ENCODE measurements at places on chromosomes 2 and 18.

- DNase-seq = no peak
These were observed 6.5 kb upstream of the STAMBP start for GRCh38 chr2:73822276-73822675.

DNA sequence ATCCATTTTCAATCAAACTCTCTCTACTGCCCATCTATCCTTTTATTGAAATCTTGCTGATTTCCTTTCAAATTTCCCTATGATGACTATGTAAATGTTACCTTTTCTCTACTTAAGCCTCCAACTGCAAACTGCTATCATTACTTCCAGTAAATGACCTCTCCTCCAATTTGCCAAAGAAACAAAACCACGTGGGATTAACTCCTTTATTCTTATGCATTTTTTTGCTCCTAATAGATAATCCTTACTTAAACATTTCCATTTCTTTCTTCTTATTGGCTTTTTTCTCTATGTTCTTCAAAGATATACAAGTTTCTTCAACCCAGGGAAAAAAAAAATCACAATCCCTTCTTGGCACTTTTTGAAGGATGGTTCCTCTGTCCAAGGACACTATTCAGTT lies 61.2 kb downstream of the CCDC88A start:
- no peak for DNase-seq

DNA sequence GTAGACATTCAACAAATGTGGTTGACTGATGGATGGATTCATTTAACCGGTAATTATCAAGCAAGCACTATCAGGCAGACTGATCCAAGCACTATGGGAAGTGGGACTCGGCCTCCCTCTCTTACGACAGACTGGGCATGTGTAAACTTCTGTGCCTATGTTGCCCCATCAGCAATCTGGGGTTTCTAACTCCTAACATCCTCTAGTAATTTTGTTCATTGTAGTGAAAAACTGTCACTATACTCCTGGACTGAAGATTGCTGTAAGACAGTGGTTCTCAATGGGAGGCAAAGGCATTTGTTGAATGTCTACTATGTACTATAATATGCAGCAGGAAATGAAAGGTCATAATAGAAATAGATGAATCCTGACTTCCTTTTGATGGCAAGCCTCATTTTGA lies 51.2 kb upstream of the CREB1 start:
- no peak for DNase-seq

DNA sequence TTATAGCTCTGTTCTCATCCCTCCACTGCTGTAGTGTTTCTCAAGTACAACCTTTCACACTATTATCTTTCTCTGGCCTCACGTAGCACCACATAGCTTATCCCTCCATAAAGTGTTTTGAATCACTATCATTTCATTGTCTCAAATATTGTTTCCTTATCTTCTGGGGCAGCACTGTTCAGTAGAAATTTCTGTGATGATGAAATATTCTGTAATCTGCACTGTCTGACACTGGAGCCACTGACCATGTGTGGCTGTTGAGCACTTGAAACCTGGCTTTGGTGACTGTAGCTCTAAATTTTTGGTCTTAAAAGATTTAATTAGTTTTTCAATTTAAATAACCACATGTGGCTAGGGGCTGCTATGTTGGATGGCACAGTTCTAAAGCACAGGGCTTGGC lies 78.9 kb downstream of the CPS1 start:
- no peak for DNase-seq

- DNase-seq = no peak
These were observed 217.0 kb downstream of the ZFP36L2 start for GRCh38 chr2:43009448-43009847.

GRCh38 chr2:169776252-169776761 lies 22.4 kb upstream of the SSB start:
- no peak for DNase-seq

DNA sequence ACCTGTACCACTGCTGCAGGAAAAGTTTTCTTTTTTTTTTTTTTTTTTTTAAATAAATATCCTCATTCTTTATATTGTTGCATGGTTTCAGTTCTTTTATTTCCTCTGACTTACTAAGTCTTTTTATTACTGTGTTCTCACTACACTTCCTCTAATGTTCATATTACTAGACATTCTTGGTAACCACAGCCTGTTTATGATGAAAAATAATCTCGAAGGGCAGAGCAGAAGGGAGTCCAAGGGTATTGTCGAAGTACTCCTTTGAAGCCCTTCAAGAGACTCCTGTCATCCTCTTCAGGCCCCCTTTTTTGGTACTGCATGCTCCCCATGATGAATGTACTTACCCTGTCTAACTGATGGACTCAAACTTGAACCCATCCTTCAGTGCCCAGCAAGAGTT lies 61.2 kb downstream of the RND3 start:
- no peak for DNase-seq

Data from T-helper 17 cell (primary cell).